ENCODE measurements at places on chromosomes 6 and 20.

DNA sequence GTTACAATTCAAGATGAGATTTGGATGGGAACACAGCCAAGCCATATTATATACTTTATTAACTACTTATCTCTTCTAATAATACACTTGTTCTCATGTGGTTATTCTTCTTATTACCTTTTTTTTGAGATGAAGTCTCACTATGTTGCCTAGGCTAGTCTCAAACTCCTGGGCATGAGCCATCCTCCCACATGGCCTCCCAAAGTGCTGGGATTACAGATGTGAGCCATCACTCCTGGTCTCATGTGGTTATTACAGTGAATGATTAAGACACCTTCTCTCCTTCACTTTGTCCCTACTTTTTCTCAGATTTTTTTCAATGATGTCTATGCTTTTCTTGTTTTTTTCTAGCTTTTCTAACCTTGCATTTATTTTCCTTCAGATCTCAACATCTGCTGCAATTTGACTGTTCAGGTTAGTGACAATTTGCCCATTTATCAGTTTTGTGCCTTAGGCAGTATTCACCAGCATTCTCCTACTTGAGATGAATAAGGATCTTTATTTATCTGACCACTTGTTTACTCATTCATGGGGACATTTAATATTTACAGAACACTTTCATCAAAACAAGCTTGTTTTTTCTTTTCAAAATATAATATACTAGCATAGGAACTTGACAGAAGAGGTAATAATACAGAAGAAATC lies 105.7 kb downstream of the SLC16A10 start:
- DNase-seq: no peak

GRCh38 chr6:168313431-168314011 lies 6.1 kb downstream of the DACT2 start:
- DNase-seq: no peak

DNA sequence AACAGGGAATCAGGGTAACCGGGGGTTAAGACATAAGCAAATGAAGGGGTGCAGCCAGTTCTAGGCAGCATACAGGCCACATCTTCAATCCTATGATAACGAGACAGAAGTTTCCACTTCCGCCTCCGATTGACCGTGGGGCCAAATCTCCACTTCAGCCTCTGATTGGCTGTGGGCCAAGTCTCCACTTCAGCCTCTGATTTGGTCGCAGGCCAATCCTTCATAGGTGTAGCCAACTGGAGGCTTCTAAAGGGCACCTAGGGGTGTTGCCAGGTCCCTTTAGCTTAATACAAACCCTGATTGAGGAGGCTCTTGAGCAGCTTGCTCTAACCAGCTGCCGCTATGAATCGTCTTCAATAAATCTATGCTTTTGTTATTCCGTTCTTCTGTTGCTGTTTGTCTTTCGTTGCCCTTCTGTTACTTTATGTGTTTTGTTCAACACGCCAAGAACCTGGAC lies 2.1 kb upstream of the ERGIC3 start:
- peak; percentile 96 for DNase-seq

- DNase-seq: no peak
Observed at GRCh38 chr6:123448306-123448884, 188.4 kb downstream of the TRDN start.

DNA sequence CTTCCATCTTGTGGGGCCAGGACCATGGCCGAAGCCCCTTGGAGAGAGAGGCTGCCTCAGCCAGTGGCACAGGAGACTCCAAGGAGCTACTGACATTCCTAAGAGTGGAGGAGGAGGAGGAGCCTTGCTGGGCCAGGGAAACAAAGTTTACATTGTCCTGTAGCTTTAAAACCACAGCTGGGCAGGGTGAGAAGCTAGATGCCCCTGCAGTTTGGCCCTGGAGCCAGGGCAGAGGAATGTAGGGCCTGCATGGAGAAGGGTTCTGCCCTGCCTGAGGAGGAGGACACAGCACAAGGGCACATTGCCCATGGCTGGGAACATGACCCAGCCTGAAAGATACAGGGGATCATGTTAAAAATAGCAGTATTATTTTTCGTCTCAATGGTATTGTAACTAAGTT lies 37.4 kb downstream of the PLCG1 start:
- DNase-seq: no peak

DNA sequence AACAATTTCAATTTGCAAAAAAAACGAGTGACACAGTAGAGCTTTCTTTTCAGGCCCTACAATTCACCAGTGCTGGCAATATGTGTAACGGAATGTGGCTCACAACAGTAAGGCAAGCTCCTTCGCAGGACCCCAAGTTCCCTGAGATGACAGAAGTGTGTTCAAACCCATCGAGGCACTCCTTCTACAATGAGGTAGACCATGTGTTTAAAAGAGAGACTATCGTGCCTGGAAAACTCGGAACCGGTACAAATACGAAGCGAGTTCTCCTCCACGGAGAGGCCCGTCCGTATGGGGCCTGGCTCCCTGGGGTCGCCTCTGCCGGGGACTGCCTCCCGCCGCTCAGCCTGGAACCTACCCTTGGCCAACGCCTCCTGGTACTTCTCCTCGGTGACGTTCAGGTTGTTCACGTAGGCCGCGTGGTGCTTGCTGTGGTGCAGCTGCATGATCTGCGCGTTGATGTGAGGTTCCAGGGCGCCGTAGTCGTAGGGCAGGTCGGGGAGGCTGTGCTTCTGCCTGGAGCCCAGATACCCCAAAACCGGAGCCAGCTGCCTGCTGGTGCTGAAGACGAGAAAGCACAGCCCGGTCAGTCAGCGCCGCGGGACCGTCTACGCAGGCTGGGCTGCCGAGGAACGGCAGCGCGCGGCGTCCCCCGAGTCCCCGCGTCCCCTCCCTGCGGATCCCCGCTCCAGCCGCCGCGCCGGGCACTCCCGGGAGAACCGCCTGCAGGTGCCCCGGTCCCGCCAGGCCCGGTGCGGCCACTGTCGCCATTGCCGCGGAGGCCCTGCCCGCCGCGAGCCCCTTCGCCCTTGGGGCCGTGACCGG lies 526 bp downstream of the SOD2 start:
- DNase-seq: peak; percentile 28

DNA sequence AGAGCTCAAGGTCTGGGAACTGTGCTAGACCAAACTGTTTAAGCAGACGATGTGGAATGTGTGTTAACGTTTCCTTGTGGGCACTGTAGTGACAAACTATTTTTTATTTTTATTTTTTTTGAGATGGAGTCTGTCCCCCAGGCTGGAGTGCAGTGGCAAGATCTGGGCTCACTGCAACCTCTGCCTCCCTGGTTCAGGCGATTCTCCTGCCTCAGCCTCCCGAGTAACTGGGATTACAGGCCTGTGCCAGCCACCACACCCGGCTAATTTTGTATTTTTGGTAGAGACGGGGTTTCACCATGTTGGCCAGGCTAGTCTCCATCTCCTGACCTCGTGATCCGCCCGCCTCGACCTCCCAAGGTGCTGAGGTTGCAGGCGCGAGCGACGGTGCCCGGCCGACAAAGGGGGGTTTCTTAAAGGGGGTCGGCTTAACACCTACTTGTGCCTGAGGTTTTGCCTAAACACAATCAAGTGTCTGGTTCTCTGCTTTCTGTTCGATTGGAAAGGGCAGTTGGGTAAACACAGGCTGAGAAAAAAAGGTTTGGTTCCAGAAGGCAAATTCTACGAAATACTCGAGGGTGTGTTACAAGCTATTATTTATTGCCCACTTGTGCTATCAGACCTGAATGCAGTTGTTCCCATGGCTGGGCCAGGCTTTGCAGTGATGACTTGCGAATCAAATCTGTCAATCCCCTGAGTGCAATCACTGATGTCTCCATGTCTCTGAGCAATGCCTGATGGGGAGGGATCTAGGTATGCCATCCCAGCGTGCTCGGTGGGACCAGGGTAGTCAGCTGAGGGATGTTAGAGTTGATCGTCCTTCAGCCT lies 1.3 kb downstream of the NOP56 start:
- no peak for DNase-seq

DNA sequence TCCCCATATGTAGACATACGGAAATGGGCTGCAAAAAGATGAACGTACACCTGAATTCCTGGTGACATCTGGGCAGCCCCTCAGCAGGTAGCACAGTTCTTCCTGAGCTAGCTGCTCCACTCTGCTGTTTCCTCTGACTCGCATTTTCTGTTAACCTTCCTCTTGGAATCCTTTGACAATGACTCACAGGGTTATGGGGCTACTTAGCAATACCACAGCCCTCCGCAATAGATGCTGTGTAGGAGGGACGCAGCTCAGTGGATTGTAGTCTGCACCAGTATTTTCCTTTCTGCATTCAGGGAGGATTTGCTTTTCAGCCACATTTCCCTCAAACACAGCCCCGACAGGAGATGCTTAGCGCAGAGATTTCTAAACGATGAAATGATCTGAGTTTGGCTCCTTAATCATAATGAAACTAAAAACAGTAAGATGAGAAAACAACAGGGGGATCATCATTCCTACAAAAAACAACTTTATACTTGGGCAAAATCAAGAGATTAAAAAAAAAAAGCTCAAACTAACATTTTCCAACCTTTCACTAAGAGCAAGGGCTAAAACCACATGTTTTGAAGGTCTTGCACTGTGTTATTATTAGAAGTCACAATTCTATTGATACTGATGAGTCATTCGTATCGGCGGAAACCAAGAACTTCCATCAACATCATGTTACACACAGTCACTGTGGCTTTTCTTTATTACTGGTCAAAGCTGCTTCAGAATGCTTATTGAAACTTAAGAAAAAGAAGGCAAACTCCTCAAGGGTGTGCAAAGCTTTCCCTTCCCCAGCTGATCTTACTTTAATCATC lies 12.2 kb downstream of the BACH2 start:
- DNase-seq: no peak

GRCh38 chr6:157013649-157014304 lies 236.6 kb downstream of the ARID1B start:
- DNase-seq: no peak
